ENCODE measurements at places on chromosomes 2 and 18.
A peak's percentile ranks its signal among the peaks of the same experiment; 100 is the strongest.

DNA sequence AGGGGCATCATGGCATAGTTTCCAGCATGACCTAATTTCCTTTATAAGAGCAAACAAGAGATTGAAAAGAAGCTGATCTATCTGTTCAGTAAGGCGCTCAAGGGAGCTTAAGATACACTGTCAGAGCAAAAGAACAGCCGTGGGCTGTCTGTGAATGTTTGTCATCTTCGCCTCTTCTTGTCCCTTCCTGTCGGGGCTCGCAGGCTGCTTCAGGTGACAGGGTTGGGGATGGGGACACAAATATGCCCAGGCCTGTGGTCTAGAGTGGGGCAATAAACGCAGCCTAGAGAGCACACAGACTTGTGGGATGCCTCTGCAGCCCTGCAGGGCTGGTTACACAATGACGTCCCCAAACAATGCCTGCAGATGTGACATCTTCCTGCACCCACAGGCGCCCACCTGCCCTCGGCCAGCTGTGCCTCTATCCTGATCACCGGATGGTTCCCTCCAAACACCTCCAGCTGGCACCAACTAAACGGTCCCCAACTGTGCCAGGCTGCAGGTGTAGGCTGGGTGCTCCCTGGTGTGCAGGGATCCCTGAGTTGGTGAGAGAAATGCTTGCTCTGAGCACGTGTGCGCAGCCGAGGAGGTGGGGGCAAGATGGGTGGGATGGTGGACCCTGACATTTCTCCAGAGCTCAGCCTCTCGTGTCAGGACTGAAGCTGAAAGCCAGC is 72.8 kb downstream of the EDAR start:
- DNase-seq: no peak

DNA sequence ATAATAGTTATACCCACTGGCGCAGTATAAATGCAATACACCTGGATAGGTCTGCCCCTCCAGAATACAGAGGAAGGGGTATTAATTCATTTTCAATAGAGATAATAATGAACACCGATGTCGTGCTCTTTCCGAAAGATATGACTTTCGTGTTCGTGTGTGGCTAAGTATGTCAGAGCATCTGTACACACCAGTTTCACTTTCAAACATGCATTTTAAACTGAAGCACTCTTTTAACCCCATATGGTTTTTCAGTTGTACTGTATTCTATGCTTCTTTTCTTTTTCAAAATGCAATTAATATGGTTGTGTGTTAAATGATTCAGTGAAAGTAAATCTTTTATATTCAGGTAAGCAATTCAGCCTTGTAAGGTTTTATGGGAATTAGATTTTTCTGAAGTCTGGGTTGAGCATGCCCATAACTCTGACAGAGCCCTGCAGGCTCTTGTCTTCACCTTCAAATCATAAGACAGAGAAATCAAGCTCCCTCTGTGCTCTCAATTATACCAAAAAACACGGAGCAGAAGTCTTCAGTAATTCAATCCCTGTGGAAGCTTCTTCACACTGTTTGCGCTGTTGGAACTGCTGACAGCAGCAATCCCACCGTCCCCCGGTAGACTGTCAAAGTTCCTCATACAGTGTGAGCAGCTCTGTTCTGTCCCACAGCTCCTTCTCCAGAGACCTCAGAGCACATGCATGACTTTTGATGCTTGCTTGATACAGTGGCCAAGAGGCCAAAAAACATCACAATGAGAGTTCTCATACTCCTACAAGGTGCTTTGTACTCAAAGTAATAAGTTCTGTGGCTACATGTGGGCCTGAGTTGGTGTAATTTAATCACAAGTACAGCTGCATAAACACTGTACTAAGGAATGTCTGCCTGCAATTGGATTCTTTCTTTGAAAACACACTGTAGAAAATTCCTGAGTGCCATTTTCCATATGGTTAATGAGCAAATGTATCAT is 186.8 kb downstream of the ZNF521 start:
- no peak for DNase-seq

DNA sequence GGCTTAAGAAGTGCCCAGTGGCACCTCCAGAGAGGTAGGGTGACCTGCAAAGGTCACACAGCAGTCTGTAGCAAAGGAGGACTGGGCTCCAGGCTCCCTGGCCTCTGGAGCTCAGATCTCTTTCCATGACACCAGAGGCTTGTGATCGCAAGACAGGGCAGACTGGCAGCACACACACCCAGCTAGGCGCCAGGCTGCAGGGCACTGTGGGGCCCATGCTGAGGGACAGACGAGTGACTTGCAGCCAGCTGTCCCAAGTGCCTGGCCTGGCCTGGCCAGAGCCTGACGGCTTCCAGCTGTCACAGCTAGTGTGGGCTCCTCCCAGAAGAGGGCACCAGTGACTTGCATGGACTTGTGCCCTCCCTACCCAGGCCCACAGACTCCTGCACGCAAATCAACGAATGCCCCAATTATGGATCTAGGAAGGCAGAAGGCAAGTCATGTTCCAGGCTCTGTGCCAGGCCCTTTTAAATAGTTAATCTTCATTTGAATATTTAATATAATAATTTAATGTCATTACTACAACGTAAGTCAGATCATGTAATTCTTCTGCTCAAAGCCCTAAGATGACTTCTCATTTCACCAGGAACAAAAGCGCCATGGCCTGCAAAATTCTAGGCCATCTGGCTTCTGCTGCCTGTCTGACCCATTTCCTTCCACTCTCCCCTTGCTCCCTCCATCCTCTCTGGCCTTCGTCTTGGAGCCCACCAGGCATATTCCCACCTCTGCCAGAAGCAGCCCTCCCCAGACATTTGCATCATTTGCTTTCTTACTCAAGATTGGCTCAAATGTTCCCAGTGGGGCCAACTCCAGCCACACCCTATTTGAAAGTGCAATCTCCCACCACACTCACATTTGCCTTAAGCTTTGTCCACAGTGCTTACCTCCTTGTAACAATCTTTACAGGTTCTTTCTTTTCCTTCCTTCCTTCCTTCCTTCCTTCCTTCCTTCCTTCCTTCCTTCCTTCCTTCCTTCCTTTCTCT is 3.7 kb upstream of the SPEG start:
- peak; percentile 4 for DNase-seq

- DNase-seq: no peak
Observed at GRCh38 chr18:35559867-35560266, 21.7 kb upstream of the GALNT1 start.

GRCh38 chr2:160221391-160222276 is 21.6 kb upstream of the ITGB6 start:
- no peak for DNase-seq

- no peak for DNase-seq
Observed at GRCh38 chr2:234930397-234930796, 21.4 kb upstream of the SH3BP4 start.

DNA sequence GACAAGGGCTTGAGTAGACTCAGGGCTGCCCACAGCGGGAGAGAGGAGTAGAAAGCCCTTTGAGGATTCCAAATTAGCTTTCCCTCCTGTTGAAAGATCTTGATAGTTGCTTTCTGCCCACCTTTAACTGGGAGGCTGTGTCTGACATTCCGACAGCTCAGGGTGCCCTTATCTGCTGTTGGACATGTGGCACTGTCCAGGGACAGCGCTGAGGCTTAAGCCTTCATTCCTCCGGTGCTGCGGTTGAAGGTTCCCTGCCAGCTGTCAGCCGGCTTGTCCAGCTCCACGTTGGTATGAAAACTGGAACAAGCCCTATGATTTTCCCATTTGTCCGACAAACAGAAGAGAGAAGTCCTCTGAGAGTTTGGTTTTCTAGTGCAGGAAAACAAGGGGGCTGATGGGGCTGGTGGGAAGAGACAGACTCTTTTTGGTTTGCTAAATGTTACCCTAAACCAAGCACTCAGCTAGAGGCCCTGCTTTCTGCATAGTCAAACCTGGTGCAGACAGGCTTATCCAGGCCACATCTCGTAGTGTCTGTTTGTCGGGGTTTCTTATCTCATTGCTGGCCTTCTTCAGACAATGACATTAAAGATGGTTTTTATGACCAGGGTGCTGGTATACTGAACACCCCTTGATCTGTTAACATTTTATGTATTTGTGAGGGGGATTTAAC is 24.5 kb downstream of the GREB1 start:
- DNase-seq: no peak

DNA sequence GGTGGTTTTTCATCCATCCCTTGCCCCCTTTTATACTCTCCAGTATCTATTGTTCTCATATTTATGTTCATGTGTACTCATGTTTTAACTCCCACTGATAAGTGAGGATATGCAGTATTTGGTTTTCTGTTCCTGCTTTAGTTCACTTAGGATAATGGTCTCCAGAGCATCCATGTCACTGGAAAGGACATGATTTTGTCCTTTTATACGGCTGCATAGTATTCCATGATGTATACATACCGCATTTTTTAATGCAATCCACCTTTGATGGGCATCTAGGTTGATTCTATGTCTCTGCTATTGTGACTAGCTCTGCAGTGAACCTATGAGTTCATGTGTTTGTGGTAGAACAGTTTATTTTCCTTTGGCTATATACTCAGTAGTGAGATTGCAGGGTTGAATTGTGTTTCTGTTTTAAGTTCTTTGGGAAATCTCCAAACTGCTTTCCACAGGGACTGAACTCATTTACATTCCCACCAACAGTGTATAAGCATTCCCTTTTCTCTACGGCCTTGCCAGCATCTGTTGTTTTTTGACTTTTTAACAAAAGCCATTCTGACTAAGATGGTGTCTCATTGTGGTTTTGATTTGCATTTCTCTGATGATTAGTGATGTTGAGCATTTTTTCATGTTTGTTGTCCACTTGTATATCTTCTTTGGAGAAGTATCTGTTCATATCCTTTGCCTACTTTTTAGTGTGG is 420.2 kb downstream of the THSD7B start:
- DNase-seq: no peak

DNA sequence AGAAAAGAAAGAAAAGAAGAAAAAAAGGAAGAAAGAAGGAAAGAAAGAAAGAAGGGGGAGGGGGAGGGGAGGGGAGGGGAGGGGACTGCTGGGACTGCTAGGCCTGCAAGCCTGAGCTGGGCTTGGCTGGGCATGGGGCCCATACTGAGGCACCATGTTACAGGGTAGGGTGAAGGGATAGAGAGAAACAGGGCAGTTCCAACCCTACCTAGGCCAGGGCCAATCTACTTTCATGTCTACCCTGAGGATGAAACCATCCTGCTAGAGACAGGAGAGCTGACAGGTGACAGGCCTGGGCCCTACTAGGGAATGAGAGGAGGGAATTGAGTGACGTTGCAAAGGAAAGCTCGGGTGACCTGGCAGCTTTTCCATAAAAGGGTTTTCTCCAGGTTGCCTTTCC is 41.7 kb downstream of the TEX44 start:
- DNase-seq: no peak

- DNase-seq: no peak
Observed at GRCh38 chr2:46390036-46390435, 89.3 kb upstream of the TMEM247 start.

DNA sequence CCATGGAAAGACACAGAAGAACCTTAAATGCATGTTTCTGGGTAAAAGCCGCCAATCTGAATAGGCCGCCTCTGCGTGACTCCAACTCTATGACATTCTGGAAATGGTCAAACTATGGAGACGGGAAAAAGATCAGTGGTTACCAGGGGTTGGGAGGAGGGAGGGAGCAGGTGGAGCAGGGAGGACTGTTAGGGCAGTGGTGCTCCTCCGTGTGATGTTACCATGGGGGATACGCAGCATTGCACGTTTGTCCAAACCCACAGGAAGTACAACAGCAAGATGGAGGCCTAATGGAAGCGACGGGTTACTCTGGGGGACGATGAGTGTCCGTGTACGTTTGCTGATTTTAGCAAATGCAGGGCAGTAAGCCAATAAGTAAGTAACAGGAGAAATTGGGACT is 17.2 kb downstream of the TMEM18 start:
- no peak for DNase-seq

GRCh38 chr18:35566019-35566418 is 15.5 kb upstream of the GALNT1 start:
- no peak for DNase-seq

- DNase-seq: no peak
Observed at GRCh38 chr2:43233218-43234212, 7.1 kb upstream of the ZFP36L2 start.

GRCh38 chr2:63544017-63544627 is 44.2 kb downstream of the WDPCP start:
- no peak for DNase-seq

GRCh38 chr2:21096458-21096857 is 27.3 kb upstream of the TDRD15 start:
- no peak for DNase-seq

GRCh38 chr2:138187221-138187620 is 222.9 kb downstream of the HNMT start:
- no peak for DNase-seq

- no peak for DNase-seq
Observed at GRCh38 chr2:100054426-100054825, 88.0 kb downstream of the AFF3 start.

- DNase-seq: no peak
Observed at GRCh38 chr2:101545950-101546349, 71.0 kb upstream of the RFX8 start.

DNA sequence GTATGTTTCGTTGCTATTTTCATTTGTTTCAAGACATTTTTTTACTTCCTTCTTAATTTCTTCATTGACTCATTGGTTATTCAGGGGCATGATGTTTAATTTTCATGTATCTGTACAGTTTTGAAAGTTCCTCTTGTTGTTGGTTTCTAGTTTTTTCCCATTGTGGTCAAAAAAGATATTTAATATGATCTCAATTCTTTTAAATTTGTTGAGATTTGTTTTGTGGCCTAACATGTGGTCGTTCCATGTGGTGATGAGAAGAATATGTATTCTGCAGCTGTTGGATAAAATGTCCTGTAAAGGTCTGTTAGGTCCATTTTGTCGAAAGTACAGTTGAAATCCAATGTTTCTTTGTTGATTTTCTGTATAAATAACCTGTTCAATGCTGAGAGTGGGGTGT is 110.3 kb upstream of the MAP4K4 start:
- DNase-seq: no peak

GRCh38 chr18:62091487-62092120 is 95.3 kb downstream of the PIGN start:
- DNase-seq: no peak

GRCh38 chr2:170997893-170998597 is 69.0 kb downstream of the GORASP2 start:
- DNase-seq: no peak

- no peak for DNase-seq
Observed at GRCh38 chr2:60260639-60261296, 292.7 kb downstream of the BCL11A start.

DNA sequence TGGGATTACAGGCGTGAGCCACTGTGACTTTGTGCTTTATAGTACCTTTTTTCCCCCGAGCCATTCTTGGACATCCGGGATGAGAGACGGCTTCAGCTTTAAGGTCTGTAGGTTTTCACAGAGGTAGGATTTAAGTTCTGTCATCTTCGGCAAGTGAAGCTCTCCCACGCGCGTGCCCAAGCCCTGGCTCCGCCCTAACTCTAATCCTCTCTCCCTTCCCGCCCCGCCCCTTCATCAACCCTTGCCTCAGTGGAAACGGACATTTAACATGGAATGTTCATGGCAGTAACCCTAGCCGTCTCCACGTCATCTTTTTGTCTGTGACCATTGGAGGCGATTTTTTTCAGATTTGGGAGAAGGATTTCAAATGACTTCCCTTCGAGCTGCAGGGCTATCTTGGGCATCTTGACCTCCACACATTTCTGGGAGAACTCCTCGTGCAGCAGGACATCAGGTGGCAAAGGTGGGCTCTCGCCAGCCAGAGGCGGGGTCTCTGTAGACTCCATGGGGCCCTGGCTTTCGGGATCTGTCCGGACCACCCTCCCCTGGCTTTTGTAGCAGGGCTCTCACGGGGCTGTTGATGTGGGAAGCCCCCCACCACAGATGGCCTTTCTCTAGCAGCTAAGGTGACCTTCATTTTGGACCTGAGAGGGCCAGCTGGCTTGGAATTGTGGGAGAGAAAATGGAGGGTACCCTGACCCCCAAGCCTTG is 6.8 kb downstream of the COLEC11 start:
- DNase-seq: no peak

- no peak for DNase-seq
Observed at GRCh38 chr2:36287363-36288275, 68.0 kb upstream of the CRIM1 start.
